LoVo (cell line): ENCODE measurements at places on chromosomes 7 and 10.

DNA sequence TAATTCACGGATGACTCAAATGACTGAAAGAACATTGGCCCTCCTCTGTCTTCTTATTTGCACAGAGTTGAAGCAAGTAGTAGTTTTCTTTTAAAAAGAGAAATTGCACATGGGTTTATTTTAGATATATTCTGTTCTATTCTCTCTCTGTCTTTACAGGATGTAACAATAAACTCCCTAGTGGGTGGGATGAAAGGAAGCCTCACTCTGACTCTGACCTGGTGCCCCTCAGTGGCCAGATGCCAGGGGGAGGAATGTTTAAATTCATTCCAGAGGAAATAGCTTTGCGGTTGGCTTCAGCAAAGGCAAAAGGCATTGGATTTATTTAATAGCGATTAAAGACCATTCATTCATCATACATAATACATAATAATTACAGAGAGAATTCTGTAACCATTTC, 156.4 kb upstream of the MTPN start:
- DNase-seq = no peak

DNA sequence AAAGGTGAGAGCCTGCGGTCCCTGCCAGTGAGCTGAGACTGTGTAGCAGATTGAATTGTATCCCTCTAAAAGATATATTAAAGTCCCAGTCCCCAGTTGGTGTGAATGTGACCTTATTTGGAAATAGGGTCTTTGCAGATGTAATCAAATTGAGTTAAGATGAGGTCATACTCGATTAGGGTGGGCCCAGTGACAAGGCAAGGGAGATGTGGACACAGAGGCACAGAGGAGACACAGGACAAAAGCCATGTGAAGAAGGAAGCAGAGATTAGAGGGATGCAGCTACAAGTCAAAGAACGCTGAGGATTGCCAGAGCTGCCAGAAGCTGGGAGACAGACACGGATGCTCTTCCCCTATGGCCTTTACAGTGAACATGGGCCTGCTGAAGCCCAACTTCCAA, 104.3 kb downstream of the CLEC2L start:
- no peak for DNase-seq

DNA sequence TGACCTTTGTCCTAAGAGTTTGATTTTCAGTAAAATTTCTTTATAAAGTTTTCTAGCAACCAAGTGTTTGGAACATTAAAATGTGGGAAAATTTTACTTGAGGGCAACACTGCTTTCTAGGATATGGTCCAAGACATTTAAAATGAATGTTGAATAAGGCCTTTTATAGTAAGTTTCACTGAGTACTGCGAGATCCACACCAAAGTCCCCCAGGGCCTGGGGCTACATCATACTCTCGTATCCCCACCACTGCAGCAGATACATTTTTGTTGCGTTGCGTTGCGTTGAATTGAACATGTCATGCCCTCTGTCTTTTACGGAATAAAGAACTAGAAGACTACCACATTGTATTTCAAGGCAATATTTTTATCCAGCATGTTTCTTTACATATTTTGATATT, 44.5 kb downstream of the PRTFDC1 start:
- DNase-seq = no peak

DNA sequence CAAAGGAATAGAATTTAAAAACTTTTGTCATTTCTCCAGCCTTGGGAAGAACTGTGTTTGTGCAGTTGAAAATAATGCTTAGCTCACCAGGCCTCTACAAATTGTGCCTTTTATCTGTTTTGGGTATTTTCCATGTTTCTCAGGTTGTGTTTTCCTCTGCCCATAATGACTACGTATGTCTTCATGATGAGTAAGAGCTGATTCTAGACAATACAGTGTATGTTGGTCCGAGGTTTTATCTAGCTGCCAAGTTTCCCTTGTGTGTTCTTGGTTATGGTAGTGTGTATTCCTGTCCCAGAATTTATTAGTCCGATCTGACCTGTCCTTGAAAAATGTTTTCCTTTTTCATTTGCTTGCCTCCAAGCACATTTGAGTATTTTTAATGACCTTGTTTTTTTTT, 83.7 kb upstream of the GLCCI1 start:
- DNase-seq = no peak

GRCh38 chr7:121187222-121187621, 141.6 kb upstream of the WNT16 start:
- no peak for DNase-seq

- no peak for DNase-seq
These were observed 28.9 kb upstream of the PRKAG2 start for GRCh38 chr7:151905766-151906165.

GRCh38 chr7:76193883-76194282, 7.8 kb upstream of the SRRM3 start:
- DNase-seq = no peak

DNA sequence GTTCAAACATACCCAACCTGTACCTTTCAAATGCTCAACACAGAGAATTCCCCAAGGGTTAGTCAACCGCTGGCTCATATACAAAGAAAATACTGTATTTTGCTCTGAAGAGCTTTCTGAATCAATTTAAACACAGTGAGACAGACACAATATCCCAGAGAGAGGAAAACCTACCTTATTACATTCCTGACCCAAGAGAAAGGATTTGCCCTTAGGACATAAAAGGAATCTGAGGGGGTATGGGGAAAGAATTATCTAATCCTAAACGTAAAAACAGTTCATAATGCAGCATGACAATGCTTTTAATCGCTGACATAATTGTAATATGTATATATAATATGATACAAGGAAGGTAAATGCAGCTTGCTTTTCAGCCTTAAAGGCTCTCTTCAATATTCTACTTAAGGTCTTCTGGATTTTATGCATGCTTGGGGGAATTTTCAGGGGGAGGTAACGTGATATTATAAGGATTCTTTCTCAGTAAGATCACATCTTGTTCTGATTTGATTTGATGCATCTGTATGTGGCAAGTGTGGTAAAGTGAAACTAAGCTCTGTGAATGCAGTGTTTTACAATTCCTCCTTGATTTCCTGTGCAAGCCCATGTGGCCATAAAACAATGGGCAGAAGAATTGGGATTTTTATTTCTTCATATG, 240.5 kb downstream of the GLI3 start:
- DNase-seq = no peak

GRCh38 chr7:96299496-96299895, 22.4 kb downstream of the SLC25A13 start:
- DNase-seq = no peak

DNA sequence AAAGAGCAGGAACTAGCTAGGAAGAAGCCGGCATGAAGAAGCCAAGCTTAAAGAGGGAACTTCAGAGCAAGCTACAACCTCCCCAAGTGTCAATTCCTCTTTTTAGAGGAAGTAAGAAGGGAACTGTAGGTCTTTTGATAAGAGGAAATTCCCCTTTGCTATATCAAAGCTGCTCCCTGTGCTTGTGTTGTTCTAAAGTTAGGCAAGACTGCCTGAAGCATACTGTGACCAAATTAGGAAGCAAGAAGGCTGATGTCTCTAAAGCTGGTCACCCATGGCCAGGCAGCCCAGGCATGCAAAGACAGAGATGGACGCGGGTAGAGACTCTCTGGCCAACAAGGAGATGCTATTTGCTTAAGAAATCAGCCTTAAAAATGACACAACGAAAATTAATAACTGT, 87.9 kb downstream of the RNF216 start:
- no peak for DNase-seq

DNA sequence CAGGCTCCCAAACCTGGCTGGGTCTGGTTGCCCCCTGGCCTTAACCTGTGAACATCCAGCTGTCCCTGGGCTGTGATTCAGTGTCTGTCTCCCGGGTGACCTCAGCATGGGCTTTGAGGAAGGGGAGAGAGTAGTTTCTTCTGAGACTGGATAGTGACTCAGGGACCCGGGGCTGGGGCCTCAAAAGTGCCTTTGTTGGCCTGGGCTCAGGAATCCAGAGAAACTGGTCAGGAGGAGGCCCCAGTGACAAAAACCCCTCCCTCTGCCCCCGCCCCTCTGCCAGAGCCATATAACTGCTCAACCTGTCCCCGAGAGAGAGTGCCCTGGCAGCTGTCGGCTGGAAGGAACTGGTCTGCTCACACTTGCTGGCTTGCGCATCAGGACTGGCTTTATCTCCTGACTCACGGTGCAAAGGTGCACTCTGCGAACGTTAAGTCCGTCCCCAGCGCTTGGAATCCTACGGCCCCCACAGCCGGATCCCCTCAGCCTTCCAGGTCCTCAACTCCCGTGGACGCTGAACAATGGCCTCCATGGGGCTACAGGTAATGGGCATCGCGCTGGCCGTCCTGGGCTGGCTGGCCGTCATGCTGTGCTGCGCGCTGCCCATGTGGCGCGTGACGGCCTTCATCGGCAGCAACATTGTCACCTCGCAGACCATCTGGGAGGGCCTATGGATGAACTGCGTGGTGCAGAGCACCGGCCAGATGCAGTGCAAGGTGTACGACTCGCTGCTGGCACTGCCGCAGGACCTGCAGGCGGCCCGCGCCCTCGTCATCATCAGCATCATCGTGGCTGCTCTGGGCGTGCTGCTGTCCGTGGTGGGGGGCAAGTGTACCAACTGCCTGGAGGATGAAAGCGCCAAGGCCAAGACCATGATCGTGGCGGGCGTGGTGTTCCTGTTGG, at the start of gene CLDN4:
Gene CLDN4 (plus strand): TSS at position 316 of the 903 bp plus-strand sequence. CDS start 206 bp downstream, at position 522.
- peak; percentile 98 for DNase-seq

DNA sequence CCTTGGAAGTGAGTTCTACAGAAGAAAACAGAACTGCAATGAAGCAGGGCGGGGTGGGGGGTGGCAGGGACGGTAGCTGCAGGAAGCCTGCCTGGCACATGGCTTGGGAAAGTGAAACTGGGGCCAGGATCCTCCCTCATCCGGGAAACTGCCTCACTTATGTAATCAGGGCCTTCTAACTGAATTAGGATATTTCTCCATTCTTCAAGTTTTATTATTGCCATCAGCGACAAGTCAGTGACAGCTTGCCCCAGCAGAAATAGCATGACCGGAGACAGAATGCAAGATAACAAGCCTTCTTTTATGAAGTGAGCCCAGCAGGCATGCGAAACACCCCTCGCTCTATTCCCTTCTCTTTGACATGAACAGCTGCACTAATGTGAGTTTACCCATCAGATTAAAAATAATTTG, 77.5 kb upstream of the CACUL1 start:
- no peak for DNase-seq

GRCh38 chr10:10865913-10866312, 151.8 kb upstream of the CELF2 start:
- DNase-seq = no peak

DNA sequence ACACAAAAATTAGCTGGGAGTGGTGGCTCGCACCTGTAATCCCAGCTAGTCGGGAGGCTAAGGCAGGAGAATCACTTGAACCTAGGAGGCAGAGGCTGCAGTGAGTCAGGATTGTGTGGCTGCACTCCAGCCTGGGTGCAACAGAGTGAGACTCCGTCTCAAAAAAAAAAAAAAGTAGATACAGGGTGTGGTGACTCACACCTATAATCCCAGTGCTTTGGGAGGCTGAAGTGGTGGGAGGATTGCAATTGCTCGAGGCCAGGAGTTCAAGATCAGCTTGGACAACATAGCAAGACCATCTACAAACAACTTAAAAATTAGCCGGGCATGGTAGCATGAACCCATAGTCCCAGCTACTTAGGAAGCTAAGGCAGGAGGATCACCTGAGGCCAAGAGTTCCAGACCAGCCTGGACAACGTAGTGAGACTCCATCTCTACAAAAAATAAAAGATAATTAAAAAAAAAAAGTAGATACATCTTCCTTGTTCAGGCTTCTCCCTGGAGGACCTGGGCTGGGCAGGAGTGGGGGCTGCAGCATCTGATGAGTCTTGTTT, 2.0 kb downstream of the MOSPD3 start:
- no peak for DNase-seq

- no peak for DNase-seq
These were observed 78.0 kb upstream of the C1QL3 start for GRCh38 chr10:16599662-16600061.

GRCh38 chr7:91397096-91397495, 132.9 kb downstream of the FZD1 start:
- DNase-seq = no peak

GRCh38 chr7:134016223-134016941, 110.8 kb upstream of the LRGUK start:
- peak; percentile 39 for DNase-seq

GRCh38 chr10:107434201-107434600, 269.7 kb upstream of the SORCS1 start:
- DNase-seq = no peak

DNA sequence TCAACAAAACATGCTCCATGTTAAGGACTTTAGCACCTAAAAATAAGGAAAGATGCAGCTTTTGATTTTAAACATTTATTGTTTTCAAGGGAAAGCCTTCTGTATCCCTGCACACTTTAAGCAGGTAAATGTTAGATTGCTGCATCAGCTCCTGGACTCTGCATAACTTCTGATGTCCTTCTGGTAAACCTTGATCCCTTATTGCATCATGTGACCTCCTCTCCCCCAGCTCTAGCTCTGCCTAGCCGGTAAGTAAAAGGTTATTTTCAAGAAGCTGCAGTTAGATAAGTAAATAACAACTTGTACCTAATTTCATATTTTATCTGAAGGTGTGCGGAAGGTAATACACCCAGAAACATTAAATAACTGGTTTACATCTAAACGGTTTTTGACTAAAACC, 37.5 kb downstream of the PDK4 start:
- DNase-seq = no peak

DNA sequence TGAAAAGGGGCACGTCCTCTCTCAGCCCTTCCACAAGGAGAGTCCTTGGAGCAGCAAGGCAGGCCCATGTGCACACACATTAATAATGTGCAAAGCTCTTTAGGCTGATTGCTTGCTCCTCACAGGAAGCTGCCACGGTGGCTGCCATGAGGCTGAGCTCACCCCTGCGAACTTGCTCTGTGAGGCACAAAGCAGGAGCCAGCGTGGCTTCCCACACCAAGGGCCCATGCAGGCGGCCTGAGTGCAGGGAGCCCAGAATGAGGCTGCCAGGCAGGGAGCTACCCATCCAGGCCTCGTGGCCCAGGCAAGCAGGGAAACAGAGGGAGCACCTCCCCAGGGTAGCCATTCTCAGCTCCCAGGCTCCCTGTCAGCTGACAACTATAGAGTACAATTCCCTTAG, 242.9 kb downstream of the GRID1 start:
- DNase-seq = no peak

GRCh38 chr10:77560471-77560870, 77.1 kb downstream of the KCNMA1 start:
- no peak for DNase-seq

DNA sequence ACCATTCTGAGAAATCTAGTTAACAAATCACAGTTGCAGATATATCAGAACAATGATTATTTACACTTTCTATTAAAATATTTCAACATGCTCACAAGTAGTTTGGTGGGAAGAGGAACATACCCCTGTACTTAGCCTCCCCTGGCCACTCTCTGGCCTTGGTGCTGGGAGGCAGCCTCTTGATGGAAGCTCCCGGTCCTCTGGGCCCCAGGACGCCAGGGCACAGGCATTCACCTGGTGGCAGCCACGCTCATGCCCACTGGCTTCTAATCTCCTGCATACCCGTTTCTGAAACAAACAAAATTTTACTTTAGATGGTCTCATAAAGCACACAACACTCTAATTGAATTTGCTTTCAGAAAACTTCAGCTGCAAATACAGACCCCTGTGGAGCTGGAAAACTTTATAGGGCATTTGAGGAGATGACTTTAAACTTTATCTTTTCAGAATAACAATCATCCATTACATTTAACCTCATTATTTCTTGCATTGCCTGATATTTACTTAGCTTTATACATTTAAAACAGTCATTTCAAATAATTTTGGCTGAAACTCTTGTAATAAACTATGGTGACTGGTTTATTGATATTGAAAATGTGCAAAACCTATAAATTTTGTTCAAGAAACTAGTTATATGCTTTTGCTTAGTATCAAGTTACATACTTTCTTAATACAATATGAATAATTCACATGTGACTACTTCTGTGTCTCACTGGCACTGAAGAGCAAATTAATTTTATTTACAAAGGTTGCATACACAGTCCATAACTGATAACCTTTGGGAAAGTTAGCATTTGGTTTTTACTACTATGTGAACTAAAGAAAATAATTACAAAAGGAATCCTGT, 30.8 kb downstream of the C10orf143 start:
- no peak for DNase-seq
